ENCODE measurements at places on chromosomes 2 and 18.

DNA sequence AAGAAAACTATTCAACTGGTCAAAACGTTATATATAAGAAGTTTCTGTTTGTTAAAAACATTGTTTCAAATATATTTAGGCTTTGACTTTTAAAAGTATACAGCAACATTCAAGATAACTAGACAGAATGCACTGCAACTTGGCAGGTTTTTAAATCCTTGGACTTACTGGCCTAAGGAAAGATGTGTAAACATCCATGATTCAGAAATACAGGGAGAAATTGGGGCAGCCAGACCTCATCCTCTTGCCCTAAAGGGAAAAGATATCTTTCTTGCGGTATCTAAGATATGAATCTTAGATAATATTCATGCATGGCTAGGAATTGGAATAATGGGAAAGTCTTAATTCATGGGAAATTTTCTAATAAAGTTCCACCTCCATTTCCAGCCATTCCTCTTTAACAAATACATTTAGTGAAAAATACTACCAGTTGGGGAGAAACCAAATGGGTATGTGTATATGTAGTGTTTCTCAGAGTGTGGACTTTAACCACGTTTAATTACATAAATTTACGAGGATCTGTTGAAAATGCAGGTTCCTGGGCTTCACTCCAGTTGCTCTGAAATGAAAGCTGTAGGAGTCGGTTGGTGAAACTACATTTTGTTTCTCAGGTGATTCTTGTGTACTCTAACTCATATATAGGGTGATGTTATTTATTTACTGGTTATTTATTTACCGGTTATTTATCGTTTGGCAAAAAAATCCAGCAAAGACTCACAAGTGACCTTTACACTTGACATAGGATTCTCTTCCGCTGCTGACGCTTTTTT is 587 bp upstream of the TANK start:
- DNase-seq, result no peak

DNA sequence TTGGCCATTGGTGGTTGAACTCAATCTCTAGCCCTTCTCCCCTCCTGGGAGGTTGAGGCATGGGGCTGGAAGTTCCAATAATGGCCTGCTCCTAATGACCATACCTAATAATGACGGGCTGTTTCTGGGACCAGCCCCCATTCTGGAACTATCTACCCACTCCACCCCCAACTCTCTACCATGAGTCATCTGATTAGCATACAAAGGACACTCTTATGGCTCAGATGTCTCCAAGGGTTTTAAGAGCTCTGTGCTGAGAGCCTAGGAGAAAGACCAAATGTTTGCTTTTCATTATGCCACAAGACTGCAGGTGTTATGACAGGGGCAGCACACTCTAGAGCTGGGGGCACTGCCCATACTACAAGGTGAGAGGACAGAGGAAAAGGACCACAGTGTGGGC is 137.0 kb upstream of the NCKAP5 start:
- DNase-seq, result no peak

- no peak for DNase-seq
Measured at GRCh38 chr18:45456090-45457021, 158.9 kb upstream of the SLC14A2 start.

- no peak for DNase-seq
Measured at GRCh38 chr2:163252199-163252598, 413.6 kb upstream of the KCNH7 start.

DNA sequence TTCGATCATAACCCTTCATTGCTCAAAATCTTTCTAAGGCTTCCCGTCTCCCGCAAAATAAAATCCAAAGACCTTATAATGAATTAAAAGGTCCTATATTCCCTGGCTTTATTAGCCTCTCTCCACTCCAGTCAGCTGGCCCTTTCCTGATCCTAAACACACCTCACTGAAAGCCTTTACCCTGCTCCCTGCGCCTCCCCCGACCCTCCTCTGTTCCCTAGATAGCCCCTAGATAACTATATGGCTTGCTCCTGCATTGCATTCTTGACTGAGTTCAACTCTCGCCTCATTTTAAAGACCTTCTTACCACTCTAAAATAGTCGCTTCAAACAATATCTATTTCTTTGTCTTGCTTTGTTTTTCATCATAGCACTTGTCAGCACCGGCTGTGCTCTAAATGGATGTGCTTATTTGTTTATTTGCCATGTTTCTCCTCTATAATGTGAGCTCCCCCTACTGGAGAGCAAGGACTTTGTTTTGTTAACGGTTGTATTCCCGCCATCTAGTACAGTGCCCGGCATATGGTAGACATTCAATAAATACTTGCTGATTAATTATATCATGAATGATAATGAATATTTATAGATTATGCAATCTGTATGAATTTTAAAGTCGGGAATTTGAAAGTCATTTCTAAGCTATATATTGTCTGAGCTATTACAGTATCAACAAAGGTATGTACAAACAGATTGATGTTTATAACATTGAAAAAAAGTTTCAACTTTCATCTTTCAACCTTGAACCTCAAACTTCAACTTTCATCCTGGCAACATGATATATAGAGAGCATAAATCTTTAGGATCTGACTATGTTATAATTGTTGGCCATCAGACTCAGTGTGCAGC is 32.4 kb upstream of the VIT start:
- DNase-seq, result peak; percentile 83

DNA sequence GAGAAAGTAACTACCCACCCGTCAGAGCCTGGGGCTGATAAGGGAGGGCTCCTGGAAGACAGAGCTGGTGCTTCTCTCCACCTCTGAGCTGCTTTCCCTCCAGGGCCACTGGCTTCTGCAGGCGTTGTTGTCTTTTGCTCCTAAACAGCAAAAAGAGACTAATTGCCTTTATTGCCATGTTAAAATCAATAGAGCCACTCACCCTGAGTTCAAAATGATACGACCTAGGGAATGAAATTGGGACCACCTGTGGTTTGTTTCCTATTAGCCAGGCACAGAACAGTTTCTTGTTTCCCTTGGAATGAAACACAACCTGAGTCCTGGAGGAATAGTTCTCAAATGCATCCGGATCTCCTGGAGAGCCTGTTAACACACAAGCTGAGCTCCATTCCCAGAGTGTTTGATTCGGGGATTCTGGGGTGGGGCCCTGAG is 45.8 kb downstream of the TCF7L1 start:
- DNase-seq, result no peak

DNA sequence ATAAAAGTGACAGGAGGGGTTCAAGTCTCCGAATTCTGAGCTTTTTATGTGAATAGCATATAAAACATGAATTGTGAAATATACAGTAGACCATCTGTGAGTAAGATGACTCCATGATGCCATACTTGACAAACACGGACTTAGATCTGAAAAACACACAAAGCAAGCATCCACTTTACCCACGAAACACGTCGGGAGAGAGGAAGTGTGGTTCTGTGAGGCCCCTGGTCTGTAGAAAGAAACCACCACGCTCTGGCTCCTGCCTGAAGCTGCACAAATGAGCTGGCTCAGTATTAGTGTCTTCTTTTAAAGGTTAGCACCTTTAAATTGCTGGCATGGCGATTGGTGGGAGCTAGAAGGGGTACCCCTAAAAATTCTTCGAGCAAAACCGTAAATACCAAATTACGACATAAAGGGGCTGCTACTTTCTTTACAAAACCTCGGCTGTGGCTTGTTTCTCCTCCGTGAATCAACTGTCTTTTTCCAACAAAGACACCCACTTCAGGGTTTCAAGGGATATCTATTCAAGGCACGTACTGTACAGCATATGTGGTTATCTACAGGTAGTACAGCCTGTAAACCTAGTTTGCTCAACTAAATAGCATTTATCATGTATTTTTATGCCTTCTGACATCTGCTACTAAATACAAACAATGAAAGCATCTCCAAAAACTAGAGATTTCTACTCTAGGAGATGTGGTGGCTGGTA is 70.9 kb downstream of the AFF3 start:
- no peak for DNase-seq

GRCh38 chr2:185782223-185782769 is 43.7 kb downstream of the FSIP2 start:
- DNase-seq, result peak; percentile 51

Data from LHCN-M2 (cell line).